Brain (organoid and tissue), 16 donors: ENCODE measurements at places on chromosomes 3 and 15.

- peak; percentile 47 for DNase-seq
Measured at GRCh38 chr15:51341366-51342226, at the start of gene GLDN. TSS of gene GLDN (plus strand) at chr15:51341655. CDS start at chr15:51341685, 30 bp downstream.

DNA sequence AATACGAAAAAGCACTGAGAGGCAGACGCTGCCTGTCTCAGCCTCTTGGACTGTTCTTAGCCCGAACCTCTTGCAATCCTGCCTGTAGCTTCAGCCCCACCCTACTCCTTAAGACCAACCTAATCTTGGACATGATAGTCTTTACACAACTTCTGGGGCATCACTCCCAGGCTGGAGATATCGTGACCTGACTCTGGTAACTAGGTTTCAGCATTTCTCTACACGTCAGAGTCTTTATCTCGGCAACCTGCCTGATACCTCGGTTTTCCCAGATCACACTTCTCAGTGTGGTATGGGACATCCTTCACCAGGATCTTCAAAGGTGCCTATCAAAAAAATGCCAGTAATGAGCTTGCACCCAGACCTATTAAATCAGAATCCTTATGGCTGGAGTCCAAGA is 590.2 kb upstream of the KCNMB2 start:
- DNase-seq: no peak

DNA sequence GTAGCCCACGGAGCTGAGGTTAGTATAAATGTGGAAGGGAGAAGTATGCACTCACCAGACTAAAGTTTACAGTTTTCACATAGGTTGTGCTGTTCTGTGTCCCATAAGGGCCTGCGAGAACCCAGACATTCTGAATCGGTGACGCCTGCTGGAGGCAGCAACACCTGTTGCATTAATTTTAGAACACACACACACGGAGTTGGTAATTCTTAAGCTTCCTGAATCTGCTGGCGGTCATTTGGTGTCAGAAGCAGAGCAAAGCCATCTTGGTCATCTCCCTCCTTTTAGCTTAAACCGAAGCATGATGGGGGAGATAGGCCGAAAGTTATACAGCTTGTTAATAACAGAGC is 41.1 kb upstream of the AP3B2 start:
- DNase-seq: peak; percentile 1

GRCh38 chr15:39445931-39446330 is 134.9 kb upstream of the THBS1 start:
- no peak for DNase-seq

DNA sequence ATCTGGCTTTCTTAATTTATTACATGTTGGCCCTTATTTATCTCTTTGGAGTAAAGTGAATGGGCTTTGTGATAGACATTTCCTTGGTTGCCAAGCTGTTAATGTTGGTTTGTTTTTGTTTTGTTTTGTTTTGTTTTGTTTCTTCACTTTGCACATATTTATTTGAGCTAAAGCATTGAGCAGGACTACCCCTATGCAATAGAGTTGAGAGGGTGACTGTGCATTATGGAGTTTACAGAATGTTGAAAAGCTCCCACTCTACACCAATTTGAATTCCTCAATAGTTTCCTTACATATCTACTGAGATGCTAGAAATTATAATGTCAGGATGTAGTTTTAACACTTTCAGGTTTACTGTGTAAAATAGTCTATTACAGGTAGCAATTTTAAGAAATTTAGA is 462.8 kb upstream of the CBLB start:
- DNase-seq: no peak

DNA sequence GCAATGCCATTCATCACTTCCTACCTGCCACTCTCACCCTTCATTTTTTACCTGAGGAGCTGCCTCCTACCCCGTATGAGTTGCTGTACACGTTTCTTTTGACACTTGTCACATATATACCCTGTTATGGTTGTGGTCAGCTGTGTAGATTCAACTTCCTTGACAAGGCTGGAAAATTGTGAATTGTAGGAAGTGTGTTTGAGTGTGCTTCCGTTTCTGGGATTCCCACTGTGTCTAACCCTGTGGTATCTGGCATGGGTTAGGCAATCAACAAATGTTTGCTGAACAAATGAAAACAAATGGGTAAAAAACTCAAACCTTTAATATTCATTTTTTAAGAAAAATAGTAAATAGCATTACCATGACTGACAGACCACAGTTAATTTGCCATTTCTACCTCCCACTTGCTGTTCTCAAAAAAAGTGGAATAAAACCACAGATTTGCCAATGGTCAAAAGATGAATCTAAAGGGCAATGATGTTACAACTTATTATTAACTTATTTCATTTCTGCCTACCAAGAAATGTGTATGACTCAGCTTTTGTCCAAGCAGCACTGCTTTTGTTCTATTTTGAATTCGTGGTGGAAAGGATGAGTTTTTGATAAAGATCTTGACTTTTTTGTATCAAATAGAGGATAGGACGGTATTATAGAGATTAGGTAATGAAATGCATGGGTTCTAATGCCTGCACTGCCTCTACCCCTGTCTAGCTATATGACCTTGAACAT is 404.6 kb downstream of the LPP start:
- no peak for DNase-seq

- no peak for DNase-seq
Measured at GRCh38 chr3:176321099-176321498, 876.2 kb downstream of the TBL1XR1 start.

GRCh38 chr3:49626101-49626581 is 48.0 kb upstream of the APEH start:
- DNase-seq: no peak

DNA sequence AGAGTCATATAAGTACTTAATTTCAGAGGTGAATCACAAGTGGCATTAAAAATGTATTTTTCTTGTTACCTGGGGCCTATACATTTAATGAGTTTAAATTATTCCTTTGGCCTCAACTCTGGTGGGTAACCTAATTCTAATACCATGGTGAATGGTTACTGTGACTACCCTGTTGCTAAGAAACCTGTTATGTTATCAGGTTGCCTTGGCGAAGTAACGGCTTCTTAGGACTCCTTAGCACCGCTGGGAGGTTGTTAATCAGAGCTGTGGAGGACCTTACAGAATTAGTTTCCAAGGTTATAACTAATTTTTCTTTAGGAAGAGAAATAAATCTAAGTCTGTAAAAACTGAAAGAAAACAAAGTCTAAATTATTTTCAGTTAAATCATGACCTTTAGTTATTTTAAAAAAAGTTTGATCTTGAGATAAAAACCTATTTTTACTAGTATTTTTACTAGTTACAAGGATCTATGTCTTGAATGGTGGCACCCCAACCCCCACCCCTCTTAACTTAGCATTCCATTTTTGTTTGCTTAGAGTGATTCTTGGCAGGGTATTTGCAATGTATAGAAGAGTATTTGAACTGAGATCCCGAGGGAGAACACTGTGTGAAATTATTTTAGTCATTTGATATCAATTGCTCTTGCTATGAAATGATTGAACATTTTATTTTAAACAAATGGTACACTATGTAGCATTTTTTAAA is 155.5 kb downstream of the FNDC3B start:
- peak; percentile 80 for DNase-seq

DNA sequence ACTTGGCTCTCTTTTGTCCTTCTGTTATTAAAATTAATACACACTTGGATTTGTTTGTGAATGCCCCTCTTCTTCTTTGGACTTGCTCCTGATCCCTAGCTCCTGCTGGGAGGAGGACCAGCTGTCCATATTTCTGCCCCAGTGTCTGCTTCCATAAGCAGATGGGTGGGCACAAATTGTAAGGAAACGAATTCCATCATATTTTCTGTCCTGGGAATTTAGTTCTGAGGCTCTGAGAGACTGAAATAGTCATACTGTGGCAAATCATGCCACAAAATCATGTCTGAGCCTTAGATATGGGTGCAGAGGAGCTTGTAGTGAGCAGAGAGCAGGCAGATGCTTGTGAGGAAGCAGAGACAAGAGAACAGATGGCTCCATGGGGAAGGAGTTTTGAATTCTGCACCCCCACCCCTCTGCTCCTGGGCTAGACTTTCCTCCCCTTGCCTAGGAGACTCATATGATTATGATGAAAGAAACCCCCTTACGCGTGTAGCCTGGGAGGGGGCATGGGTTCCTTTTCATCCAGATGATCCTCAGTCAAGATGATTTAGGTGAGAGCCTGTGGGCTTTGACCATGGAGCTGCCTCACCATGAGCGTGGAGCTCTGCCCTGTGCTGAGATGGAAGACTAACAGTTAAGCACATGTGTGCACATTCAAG is 50.6 kb downstream of the SV2B start:
- no peak for DNase-seq

DNA sequence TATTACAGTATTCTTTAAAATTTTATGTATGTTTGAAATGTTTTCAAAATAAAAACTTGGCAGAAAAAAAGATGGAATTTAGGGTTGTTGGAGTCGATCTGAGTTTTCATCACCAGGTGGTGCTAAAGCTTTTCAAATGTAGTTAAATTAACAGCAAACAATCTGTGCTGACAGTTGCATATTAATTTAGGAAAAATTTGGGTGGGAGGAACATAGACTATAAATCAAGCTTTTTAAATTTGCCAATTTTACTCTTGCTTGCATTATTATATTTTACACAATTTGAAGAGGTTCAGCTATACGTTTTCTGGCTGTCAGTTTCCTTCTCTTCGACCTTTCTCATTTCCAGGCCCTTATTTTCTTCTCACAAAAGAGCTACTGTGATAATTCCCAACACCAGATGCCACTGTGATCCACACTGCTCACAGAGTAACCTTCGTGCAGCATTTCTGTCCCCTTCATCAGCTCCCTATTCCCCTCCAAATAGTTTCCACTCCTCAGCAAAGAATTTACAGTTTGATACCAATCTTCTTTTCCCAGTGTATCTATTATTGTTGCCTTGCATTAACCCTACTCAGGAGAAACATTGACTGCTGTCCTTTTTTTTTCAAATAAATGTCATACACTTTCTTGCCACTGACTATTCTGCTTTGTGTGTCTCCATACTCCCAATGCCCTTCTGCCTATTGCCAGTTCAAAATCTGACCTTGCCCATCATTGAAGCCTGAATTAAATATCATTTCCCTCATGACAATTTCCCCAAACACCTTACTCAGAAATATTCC is 53.4 kb upstream of the EIF5A2 start:
- peak; percentile 87 for DNase-seq

- peak; percentile 22 for DNase-seq
Measured at GRCh38 chr3:166291186-166291955, 454.1 kb upstream of the BCHE start.

DNA sequence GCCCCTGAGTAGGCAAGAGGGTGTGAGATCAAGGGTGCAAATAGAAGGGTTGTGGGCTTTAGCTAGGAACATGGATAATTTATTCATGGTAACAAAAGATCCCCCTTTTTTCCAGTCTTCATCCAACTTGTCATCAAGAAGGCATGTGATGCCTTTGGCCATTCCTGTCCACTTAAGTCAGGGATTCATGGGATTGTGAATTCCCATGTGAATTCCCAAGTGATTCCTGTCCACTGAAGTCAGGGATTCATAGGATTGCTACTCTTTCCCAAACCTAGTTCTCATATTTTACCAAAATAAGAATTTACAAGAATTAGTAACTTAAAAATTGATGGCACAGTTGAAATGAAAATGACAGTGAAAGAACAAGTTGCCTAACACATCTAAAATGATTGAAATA is 40.8 kb downstream of the HMG20A start:
- no peak for DNase-seq

- no peak for DNase-seq
Measured at GRCh38 chr15:70385711-70386110, 288.0 kb upstream of the TLE3 start.

DNA sequence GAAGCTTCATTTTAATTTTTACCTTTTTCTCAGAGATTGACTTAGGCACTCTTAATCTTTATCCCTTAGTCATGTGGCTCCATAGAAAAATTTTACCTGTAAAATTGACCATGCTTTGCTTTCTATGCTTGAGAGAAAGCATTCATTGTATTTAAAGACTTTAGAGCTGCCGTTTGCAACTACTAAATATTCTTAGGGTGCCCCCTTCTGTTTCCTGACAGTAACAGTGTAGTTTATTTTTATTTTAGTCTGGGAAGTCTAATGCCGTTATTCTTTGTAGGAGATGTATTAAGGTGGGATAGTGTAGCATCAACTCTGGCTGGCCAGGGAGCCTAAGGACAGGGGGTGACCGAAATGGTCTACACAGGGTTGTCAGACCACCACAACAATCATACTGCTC is 84.5 kb upstream of the SYNPR start:
- peak; percentile 87 for DNase-seq

GRCh38 chr15:40282869-40283614 is at the start of gene ANKRD63:
TSS of gene ANKRD63 (minus strand) at chr15:40283064. CDS start at chr15:40282586, 478 bp downstream.
- DNase-seq: peak; percentile 47

DNA sequence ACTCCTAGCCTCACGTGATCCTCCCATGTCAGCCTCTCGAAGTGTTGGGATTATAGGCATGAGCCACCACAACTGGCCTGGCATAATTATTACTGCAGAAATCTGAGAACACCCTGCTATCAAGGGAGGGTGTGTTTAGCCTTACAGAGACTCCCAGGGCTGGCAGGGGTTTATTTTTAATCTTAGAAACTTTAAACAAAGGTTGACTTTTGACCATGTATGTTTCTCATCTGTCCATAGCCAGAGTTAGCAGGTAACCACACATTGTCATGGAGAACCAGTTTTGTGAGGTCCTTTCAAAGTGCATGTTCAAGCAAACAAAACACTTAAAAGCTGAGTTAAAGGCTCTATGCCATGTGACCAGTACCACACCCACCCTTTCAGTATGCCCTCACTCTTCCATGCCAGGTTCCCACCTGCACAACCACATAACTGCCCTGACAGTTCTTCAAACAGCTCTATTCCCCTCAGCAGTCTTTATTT is 11.1 kb downstream of the SIAH2 start:
- DNase-seq: no peak

- DNase-seq: peak; percentile 79
Measured at GRCh38 chr15:23538648-23539047, 26.8 kb upstream of the MKRN3 start.

GRCh38 chr3:62672988-62673313 is 202.3 kb downstream of the CADPS start:
- no peak for DNase-seq

GRCh38 chr15:65927545-65927944 is 58.3 kb downstream of the RAB11A start:
- no peak for DNase-seq

- DNase-seq: no peak
Measured at GRCh38 chr3:69510481-69511030, 124.7 kb upstream of the FRMD4B start.

DNA sequence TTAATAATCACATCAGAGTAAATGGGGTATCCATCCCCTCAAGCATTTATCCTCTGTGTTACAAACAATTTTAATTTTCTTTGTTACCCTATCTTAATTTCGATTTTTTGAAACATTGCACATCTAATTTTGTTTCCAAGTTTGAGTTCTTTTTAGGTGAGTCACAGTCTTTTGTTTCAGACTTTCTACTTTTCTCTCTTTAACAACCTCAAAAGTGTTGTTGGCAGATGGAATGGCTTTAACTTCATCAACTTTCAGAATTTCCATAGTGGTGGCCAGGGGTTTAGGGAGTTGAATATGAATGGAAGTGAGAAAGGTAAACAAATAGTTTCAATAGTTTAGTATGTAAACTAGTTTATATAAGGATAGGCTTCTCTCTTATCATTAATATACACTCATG is 223.0 kb upstream of the MLF1 start:
- no peak for DNase-seq

GRCh38 chr15:80931721-80932512 is 57.7 kb downstream of the MESD start:
- DNase-seq: no peak

GRCh38 chr3:118977671-118978392 is 56.8 kb downstream of the IGSF11 start:
- DNase-seq: no peak

GRCh38 chr15:45387380-45388007 is 9.2 kb upstream of the GATM start:
- DNase-seq: no peak

- no peak for DNase-seq
Measured at GRCh38 chr3:56921573-56922453, 120.1 kb upstream of the ARHGEF3 start.

GRCh38 chr15:70617076-70617910 is 146.1 kb downstream of the UACA start:
- no peak for DNase-seq
